ENCODE measurements at places on chromosomes 12 and 14.

- no peak for DNase-seq
These were observed 35.7 kb downstream of the LRFN5 start for GRCh38 chr14:41642367-41642766.

DNA sequence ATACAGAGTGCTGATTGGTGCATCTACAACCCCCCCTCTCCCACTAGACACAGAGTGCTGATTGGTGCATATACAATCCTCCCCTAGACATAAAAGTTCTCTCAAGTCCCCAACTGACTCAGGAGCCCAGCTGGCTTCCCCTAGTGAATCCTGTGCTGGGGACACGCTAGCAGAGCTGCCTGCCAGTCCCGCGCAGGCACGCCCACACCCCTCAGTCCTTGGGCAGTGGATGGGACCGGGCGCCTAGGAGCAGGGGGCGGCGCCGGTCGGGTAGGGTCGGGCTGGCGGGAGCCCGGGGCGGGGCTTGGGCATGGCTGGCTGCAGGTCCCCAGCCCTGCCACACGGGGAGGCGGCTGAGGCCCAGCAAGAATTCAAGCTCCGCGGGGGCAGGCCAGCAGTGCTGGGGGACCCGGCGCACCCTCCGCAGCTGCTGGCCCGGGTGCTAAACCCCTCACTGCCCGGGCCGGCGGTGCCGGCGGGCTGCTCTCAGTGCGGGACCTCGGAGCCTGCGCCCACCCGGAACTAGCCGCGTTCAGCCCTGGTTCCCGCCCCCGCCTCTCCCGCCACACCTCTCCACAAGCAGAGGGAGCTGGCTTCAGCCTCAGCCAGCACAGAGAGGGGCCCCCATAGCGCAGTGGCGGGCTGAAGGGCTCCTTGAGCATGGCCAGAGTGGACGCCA is 64.3 kb upstream of the DDHD1 start:
- peak; percentile 94 for DNase-seq

GRCh38 chr12:14833952-14834351 is 9.4 kb downstream of the ART4 start:
- no peak for DNase-seq

DNA sequence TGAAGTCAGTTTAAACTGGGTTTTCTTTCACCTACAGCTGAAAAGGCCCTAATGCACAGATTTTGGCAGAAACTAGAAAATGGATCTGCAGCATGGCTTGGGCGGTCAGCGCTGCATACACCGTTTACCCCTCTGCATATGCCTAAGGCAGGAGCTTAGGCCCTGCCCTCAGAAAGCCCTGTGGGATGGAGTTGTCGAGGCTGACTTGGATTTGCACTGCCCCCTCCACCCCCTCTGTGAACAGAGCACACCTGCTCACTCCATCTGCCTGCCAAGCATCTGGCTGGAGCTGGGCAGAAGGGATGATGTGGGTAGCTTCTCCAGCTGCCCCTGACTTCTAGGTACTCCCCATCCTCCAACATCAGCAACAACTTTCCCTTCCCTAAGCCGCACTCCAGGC is 41.9 kb downstream of the TTC7B start:
- DNase-seq, result no peak

- DNase-seq, result no peak
These were observed 51.3 kb downstream of the LRCOL1 start for GRCh38 chr12:132558861-132559623.

DNA sequence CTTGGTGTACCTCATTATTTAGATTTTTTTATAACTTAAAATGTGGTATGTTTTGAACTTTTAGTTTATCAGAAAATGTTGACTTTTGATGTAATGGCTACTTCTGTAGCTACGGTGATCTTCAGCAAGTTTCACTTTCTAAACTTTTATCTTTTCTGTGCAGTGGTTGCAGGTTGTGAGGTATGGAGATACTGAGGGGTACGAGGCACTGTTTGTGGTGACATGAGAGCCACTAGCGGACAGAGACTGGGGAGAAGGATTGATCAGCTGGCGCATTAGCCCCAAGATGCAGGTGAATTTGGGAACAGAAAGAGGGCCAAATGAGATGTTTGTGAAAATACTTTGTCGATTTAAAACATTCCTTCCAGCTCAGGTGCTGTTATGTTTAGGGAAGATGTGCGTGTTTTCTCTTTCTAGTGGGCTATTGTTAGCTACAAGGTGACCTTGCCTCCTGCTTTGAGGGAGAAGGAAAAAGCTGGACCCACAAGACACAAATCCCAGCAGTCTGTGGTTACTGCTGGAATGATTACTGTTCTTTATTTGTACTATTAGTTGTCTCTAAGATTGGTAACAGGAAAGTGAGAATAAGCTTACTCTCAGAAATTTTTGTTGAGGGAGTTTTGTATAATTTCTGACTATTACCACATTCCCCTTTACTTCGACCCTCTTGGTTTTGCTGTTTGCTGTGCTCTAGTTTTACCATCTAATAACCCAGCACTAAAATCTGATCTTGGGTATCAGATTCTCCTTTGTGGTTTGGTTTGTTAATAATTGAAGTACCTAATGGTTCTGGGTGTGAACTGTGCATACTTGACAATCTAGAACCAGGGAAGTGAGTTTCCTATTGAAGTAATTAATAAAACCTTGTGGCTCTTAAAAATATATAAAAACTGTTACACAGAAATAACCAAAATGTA is 61.7 kb downstream of the FBXO34 start:
- DNase-seq, result no peak

Data from H1 (cell line).